Activated CD4-positive, alpha-beta T cell treated with anti-CD3 and anti-CD28 coated beads, Interleukin-2, amount 10 ng/mL, durations not matched to agents 24 days and 14 days (primary cell): ENCODE measurements at places on chromosomes 12 and 14.

GRCh38 chr14:69008421-69008884, 29.4 kb upstream of the ACTN1 start:
- DNase-seq = no peak

DNA sequence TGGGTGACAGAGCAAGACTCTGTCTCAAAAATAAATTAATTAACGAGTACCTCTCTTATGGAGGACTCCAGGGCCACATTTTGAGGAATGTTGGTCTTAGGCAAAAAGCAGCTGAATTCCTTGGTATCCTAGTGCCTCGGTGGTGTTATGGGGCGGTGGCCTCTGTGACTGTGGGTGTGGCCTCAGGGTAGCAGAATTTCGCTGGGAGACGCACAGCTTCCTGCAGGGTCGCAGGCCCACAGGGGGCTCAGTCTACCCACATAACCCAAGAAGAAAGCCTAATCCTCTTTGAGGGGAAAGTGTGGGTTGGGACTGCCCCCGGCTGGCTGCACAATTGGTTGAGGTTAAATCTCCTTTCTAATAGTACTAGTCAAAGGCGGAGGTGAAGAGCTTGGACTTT, 11.2 kb upstream of the SERPINA4 start:
- no peak for DNase-seq

GRCh38 chr12:126432780-126433179, 1367.5 kb downstream of the AACS start:
- no peak for DNase-seq

DNA sequence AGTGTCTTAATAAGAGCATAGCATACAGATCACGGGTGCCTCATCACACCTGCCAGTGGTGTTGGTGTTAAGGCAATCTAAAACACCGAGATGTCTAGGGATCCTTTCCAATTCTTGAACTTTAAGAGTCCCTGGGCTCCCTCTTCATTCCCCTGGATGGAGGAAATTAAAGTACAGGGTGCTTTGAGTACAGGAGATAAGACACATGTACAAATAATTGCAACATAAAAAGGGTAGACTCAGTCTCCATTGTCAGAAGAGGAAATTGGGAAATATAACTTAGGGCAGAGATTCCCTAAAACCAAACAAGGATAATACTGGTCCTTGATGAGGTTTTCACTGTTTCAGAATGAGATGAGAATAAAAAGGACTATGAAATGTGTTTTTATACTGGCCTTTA, 34.9 kb downstream of the SCFD1 start:
- DNase-seq = no peak

GRCh38 chr14:25007832-25008231, 42.1 kb downstream of the STXBP6 start:
- DNase-seq = no peak
